ENCODE measurements at places on chromosomes 5 and 9.

DNA sequence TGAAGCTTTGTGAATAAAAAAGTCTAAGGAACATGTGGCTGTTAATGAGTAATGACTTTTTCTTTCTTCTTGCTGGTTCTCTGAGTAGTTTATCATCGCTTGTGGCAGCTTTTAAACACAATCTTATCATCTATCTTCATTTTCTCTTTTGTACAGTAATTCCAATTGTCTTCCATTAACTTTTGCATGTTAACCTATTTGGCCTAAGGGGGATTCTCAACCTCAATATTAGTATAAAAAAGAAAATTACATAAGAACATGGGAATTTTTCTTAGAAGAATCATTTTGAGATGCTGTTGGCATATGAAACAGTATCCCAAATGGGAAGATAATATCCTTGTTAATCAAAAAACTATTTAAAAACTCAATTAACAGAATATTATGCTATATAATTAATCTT lies 179.7 kb upstream of the GPR151 start:
- no peak for DNase-seq

- no peak for DNase-seq
These were observed 199.2 kb downstream of the TRIO start for GRCh38 chr5:14342306-14342705.

- no peak for DNase-seq
These were observed 485.6 kb downstream of the ZSWIM6 start for GRCh38 chr5:61817472-61818326.

DNA sequence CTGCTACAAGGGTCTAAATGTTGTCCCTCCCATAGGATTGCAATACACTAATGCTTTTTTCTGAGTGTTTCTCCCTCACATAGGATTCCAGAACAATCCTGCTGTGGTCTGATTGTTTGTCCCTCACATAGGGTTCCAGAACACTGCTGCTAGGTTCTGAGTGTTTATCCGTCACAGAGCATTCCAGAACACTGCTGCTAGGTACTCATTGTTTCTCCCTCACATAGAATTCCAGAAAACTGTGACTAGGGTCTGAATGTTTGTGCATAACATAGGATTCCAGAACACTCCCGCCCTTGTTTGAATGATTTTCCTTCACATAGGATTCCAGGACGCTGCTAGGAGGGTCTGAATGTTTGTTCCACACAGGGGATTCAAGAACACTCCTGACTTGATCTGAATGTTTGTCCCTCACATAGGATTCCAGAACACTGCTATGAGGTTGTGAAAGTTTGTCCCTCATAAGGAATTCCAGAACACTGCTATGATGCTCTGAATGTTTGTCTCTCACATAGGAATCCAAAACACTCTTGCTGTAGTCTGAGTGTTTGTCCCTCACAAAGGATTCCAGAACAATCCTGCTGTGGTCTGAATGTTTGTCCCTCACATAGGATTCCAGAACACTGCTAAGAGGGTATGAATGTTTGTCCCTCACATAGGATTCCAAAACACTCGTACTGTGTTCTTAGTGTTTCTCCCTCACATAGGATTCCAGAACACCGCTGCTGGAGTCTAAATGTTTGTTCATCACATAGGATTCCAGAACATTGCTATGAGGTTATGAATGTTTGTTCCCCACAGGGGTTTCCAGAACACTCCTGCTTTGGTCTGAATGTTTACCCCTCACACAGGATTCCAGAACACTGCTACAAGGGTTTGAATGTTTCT lies 213.5 kb downstream of the FOXD4L6 start:
- no peak for DNase-seq

DNA sequence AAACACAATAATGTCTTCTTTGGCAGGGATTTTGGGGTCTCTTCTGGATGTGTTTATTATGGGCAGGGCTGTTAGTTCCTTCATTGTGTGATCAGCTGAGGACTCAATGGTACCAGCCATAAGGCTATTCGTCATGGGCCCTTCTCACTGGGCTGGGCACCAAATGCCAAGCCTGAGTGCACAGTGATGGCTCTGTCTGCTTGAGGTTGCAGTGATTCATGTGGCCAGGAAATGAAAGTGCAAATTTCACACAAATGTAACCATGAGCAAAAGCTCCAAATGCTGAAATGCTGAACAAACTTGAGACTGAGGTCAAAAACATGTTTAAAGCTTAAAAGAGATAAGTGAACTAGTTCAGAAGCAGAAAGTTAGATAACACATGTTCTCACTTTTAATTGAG lies 191.0 kb downstream of the TARS1 start:
- DNase-seq, result no peak

DNA sequence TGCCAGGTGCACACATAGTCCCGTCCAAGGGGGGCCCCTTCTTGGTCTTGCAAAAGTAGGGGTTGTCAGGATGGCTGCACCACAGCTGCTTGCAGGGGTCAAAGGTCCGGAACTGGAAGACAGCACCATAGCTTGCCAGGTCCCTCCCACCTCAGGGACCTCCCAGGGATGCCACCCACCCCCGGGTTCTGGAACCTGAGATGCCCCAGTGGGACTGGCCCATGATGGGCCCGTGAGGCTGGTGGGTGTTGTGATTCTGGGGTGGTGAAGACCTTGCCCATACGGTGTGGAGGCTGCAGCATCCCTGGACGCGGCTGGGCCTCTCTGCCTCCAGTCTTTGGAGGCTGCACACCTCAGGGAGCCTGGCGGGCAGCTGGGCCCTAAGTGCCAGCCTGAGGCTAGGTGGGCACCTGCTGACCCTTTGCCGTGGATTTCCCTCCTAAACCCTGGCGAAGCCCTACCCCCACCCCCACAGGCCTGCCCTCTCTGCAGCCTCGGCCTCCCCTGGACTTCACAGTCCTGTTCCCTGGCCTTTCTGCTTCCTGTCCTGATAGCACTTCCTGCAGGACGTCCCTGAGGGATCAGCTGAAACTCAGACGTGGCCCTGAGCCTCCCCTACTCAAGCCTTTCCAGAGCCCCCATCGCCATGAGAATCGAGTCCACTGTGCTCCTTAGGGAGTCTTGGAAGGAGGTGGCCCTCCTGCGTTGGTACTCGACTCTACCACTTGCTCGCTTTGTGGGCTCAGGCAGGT lies 92.1 kb downstream of the ZNF354C start:
- DNase-seq, result no peak

DNA sequence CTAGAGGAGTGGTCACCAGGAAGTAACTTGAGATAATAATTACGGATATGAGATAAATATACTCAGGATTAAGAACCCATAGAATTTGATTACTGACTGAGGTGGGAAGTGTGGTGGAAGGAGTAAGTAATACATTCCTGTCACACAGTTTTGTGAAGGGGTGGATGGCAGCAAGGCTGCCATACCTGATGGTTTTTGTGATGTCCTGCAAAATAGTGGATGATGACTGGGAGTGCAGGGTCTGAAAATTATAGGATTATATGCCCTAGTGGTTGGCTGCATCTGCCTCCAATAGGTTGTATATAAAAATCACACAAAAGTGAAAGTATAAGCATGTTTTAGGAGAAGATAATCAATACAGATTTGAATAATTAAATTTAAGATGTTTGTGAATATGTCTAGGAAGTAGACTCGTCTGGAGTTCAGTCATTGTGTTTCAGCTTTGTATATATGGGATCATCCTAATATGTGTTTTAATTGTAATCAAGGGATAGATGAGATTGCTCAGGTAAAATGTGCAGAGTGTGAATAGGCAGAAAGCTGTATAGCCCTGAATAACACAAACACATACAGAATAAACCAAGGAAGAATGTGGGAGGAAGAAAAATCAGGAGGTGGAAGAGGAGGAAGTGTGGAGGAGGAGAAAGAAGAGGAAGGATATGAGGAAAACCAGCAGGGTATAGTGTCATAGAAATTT lies 5.5 kb downstream of the SELENOP start:
- DNase-seq, result no peak

DNA sequence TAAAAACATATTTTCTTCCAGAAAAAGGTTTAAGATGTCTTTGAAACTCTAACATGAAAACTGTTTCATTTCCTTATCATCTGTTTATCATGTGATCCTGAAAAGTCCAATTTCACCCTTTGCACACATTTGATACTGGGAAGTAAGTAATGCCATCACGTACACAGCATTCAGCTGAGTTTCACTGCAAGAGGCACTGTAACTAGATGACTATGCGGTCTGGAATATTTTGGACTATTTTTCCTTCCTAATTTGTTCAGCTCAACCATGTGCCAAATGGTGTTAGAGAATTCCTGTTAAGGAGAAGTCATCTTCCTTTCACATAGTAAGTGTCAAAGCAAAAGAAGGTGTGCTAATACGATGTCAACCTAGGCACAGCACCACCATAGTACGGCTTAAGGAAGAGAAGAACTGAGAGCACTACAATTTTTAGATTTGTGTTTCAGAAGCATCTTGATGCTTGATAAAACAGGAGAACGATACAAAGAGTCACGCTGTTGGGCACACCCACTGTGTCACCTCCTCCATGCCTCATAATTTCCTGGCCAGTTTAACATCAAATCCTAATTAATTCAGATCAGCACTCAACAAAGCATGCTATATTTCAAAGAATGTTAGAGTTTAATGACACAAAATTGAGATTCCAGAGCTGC lies 77.5 kb downstream of the GNAQ start:
- no peak for DNase-seq

DNA sequence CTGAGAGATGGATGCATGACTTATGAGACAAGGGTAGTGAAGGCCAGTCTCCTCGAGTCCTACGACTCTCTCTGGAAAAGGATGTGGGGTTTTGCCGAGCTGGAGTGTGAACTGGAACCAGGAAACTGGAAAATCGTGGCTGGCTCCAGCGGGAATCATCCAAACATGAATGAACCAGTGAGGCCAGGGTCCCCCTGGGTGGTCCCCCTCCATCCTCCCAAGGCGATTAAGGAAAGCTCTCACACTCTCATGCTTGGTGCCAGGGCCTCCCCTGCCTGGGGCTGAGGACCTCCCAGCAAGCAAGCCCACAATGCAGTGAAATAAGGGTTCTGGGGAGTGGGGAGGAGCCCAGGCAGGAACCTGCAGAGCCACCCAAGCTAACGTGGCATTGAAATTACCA lies 9.6 kb upstream of the AMBP start:
- no peak for DNase-seq

- no peak for DNase-seq
These were observed 125.2 kb downstream of the GLIS3 start for GRCh38 chr9:4174546-4175175.

- DNase-seq, result no peak
These were observed 1090.4 kb upstream of the CDH6 start for GRCh38 chr5:30103052-30103451.

DNA sequence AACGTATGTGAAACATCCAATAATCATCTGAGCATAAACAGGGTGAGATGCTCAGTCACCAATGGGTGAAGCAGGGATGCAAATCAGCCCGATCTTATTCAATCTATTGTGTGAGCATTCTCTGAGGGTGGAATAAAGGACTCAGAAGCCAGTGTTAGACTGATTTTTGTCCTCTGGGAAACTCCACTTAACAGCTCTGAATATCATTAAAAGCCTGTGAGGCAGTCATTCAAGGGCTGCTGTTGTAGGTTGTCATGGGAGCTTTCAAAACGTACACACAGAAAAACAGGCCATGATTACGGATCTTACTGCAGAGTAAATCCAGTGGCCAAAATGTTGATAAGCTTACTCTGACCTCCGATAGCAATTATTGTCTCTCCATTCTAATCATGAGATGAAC lies 266.5 kb upstream of the EFNA5 start:
- DNase-seq, result no peak

- DNase-seq, result no peak
These were observed 158.8 kb downstream of the DEPDC1B start for GRCh38 chr5:60540856-60541805.

GRCh38 chr5:153742060-153742459 lies 251.6 kb downstream of the GRIA1 start:
- DNase-seq, result no peak

DNA sequence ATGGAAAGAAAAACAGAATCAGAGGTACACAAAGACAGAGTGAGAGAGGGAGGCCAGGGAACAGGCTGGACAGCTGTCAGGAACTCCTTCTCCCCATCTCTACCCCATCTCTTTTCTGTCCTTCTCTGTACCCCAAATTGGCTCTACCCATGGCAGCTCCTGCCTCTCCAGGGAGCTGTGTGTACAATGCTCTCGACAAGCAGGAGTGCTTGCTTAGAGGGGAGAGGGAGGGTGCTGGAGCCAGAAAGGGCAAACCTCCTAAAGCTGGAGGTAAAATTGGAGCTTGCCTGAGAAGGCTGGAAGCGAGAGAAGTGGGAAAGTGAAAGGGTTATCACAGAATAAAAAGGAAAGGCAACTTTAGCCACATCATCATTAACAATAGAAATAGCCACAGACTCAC lies 6.4 kb downstream of the TPM2 start:
- no peak for DNase-seq

GRCh38 chr5:90985341-90985740 lies 397.8 kb downstream of the ARRDC3 start:
- DNase-seq, result no peak

DNA sequence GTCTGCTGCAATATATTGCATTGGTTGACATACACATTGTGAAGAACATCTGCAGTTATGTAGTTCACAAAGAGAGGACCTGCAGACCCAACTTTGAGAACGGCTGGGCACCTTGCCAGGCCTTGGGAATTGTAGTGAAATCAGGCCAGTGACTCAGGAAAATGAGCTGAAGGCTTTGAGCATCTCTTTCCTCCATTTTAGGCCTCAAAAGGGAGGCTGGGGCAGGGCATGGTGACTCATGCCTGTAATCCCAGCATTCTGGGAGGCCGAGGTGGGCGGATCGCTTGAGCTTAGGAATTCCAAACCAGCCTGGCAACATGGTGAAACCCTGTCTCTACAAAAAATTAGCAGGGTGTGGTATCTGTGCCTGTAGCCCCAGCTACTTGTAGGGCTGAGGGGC lies 1.4 kb upstream of the IPPK start:
- DNase-seq, result no peak

DNA sequence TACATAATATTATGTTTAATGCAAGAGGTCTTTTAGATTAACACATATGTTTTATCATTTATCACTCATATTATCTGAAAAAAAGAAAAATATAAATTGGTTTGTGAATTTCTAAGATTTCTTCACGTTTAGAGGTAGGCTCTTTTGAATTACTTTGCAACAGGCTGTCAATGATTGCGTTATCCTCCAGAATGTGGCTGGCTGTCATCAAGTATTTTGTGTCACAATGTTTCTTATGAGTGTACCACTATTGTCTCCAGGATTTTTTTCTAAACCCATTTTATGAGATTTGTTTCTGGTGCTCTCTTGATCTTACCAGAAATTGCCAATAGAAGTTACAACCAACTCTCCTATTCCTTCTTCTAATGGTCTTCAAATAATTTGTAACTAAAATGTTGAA lies 307.9 kb downstream of the DMAC1 start:
- DNase-seq, result no peak

- no peak for DNase-seq
These were observed 928 bp downstream of the MCTP1 start for GRCh38 chr5:95283761-95284571.

DNA sequence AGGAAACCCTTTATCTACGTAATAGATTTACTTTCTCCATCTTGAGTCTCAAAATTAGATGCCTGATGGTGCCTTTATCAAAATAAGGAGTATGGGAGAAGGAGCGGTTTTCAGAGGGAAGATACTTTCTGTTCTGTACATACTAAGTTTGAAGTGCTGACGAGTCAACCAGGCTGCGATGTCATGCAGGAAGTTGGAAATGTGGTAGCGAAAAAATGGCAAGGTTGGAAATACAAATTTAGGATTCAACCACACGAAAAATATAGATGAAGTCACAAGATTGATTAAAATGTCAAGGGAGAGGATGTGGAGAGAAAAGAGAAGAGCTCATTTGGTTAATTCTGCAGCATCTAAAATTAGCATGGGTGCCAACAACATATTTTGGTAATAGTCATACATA lies 129.5 kb downstream of the FOXD1 start:
- DNase-seq, result no peak

All from T-helper 22 cell (primary cell).